SIG-M5 (cell line): ENCODE measurements at places on chromosomes 3 and 15.

DNA sequence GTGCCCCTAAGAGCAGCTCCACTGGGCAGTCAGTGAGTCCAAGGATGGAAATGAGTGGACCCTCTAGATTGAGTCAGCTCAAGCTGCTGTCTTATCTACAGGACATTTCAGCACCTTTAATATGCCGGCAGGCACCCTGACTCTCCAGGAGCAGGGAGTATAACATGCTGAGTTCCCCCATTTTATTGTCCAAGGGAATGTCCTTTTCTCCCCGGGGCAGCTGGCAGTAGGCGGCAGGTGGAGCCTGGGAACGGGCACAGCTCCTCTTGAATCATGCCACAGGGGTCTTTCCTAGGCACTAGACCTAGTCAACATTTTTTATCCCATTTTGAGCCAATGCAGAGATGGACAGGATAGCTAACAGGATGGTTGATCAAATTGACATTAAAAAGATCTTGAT lies 14.8 kb downstream of the WNT7A start:
- DNase-seq = no peak

GRCh38 chr3:140388202-140388922 lies 289.5 kb upstream of the TRIM42 start:
- DNase-seq = no peak

DNA sequence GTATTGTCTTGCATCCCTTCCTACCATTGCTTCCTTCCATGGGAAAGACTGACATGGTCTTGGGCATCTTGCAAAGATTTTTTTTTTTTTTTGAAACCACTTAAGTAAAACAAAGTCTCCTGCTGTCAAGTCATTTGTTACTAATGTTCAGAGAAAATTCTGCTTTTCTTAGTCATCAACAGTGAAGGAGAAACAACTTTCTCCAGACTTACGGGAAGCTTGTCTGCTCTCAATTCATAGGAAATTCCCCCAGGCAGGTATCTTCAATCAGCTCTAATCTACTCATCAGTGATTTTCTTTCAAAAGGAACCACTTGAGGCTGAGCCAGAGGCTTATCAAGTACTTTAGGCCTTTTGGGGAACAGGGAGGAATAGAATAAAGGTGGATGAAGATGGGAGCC lies 15.9 kb upstream of the DRD3 start:
- no peak for DNase-seq

DNA sequence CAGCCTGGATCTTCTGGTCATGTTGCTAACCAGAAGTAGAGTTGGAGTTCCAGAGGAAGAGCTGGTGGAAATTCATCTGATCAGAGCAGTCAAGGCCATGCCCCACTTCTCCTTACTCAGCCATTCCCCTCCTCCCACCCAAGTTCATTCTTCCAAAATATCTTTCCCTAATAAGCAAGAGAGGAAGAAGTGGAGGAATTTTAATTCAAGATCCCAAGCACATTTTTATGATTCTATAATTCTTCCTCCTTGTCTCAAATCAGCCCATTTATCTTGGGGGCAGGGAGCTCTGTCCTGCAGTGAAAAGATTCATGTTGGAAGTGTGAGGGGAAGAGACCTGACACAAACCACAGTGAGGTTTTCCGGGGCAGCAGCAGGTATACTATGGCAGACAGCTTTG lies 85.0 kb upstream of the GALNT15 start:
- no peak for DNase-seq

DNA sequence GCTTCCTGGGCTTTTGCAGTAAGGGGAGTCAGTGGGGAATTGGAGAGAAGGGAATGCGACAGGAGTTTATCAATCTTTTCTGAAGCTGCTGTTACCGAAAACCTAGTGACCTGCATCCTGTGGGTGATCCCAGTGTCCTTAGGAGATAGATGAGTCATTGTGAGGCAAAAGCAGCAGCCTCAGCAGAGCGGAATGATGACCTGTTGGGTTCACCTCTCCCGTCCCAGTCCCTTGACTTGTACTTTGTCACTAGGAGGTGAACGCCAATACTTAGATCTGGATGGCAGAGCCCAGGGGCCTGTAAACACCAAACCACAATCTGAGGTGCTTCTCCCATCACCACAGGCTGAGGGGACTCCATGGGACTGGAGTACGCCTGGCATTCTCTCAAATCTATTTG lies 17.9 kb downstream of the CDAN1 start:
- DNase-seq = no peak

DNA sequence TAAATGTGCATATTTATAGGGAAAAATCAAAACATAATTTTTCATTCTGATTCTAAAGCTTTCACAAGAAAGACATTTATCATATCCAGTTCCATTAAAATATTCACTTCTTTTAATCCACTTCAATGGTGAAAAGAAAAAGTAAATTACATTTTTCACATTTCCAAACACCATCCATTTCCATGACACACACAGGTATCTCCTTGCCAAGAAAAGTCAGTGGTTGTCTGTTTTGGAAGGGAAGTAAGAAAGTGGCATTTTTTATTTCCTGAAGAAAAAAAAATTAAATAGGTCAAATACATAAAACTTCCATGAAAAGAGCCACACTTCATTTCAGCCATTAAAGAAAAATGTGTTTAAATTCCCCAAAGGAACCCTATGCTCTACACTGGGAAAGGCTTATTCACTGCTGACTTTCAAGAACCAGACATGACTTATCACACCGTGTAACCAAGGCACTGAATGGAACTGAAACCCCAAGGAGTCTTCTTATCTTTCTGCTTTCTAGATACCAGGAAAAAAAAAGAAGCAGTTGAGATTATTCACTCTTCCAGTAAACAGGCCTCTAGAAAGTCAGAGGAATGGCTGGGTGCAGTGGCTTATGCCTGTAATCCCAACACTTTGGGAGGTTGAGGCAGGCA lies 44.5 kb downstream of the OSBPL10 start:
- DNase-seq = no peak

GRCh38 chr3:53142986-53143385 lies 12.8 kb upstream of the RFT1 start:
- peak; percentile 34 for DNase-seq
